ENCODE measurements at places on chromosomes 13 and 19.

- DNase-seq, result no peak
Measured at GRCh38 chr19:50458396-50459066, 17.8 kb upstream of the EMC10 start.

DNA sequence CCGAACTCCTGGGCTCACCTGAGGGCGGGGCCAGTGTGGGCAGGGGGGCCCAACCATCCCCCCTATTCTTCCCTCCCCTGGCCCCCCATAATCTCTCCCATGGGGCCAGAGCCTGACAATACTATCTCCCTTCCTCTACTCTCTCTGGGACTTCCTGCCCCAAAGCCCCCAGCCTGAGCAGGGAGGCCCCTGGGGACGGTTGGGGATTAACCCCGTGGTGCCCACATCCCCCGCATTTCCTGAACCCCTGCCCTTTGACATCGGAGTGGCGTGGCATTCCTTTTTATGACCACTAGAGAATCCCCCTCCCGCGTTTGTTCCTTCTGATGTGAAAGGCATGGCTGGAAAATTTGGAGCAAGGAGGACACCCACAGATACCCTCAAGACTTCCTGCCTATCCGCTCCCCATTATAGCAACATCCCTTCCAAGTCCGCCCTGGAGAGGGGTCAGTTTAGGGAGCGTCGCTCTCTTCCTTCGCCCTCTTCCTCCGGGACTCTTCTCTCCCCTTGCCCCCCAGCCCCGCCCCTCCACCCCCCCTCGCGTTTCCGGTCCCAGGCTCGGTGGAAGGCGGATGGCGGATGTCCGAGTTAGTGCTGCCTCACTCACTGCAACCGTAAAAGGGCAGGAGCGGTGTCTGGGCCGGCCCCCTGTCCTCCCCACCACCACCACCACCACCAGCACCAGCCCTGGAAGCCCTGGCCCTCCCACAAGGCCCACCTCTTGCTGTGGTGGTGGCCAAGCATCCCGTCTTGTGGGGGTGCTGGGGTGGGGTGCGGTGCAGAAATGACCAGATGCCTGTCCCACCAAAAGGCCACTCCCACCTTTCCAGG is 1.8 kb downstream of the VASP start:
- no peak for DNase-seq

- DNase-seq, result no peak
Measured at GRCh38 chr19:48480183-48480557, 11.0 kb downstream of the CYTH2 start.

GRCh38 chr13:39768962-39769361 is 113.5 kb downstream of the COG6 start:
- DNase-seq, result no peak

DNA sequence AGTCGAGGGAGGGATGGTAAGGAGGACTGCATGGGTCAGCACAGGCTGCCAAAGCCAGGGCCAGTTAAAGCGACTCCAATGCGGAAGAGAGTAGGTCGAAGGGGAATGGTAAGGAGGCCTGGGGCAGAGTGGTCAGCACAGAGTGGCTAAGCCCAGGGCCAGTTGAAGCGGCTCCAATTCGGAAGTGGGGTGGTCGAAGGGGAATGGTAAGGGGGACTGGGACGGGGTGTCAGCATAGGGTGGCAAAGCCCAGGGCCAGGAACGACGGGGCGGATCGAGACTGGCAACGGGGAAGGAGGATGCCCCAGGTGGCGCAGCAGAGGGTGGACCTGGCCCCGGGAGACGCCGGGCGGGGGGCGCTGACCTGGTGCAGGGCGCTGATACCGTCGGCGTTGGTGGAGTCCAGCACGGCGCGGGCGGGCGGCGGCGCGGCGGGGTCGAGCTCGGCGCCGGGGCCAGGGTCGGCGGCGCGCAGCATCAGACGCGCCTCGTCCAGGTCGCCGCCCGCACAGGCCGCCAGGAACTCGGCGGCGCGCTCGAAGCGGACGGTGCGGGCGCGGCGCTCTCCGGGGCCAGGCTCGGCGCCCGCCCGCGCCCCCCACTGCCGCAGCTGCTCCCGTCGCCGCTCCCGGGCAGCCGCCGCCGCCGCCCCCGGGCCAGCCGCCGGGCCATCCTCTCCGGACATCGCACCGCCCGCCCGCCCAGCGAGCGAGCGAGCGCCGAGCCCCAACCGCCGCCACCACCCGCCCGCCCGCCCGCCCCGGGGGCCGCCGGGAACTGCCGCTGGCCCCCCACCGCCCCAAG is at the start of gene PPP1R12C:
PPP1R12C (minus strand) TSS at position 779 of the 804 bp plus-strand sequence; CDS start at position 685, 94 bp downstream.
- DNase-seq, result no peak

DNA sequence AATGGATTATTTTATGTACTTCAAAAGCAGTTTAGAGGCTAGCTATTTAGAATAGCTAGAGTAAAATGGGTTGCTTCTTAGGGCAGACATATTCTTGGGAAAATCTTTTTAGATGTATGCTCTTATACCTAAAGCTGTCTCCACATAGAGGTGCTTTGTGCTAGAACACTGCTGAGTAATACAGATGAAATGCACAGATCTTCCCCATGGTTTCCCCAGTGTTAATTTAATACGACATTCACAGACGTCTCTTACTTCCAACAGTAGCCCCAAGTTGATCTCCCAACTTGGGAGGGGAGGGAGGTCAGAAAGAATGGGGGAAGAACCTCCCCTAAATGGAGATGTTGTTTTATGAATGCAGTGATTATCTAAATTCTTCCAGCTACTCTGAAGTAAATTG is 16.9 kb downstream of the NALCN start:
- DNase-seq, result no peak

DNA sequence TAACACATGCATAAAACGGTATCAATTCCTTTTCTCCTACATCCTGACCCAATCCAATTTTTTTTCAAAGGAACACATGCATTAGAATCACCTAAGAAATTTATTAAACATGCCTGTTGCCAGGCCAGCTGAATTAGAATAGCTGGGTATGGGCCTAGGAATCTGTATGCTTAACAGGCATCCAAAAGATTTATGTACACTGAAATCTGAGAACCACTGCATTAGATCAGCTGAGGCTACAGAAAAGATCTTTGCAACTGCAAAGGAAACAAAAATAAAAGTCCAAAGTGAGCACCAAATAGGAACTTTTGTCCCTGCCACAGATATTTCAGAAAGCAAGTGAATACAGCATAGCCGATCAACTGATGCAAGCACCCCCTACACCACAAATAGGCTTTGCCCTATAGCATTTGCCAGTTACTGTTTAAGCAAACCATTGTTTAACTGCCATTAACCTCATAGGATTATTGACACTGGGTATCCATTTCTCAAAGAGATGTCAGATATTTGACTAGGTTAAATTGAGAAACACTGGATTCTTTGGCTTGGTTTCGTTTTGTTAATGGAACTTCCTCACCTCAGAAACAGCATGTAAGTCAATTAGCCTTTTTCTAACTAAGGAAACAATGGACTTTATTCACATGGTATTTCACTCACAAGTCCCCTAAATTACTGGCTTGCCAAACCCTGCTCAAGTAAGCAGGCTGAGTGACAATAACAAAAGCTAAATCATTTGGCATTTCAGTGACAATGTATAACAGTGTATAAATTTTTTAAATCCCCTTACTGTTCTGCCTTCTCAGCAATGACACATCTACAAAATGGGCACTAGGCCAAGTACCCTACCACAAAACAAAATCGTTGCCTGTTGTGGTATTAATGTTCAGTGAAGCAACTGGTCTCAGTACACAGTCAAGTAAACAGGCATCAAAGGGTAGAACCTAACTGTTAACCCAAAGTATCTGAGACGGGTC is 67.8 kb downstream of the SUCLA2 start:
- no peak for DNase-seq

DNA sequence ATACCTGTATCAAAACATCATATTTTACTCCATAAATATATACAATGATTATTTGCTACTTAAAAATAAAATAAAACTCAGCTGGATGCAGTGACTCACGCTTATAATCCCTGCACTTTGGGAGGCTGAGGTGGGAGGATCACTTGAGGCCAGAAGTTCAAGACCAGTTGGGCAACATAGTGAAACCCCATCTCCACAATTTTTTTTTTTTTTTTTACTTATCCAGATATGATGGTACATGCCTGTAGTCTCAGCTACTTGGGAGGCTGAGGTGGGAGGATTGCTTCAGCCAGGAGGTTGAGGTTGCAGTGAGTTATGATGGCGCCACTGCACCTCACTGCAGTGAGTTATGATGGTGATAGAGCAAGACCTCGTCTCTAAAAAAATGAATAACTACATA is 22.4 kb downstream of the POU2F2 start:
- DNase-seq, result no peak

GRCh38 chr19:11729586-11729985 is 9.2 kb downstream of the ZNF823 start:
- DNase-seq, result no peak

DNA sequence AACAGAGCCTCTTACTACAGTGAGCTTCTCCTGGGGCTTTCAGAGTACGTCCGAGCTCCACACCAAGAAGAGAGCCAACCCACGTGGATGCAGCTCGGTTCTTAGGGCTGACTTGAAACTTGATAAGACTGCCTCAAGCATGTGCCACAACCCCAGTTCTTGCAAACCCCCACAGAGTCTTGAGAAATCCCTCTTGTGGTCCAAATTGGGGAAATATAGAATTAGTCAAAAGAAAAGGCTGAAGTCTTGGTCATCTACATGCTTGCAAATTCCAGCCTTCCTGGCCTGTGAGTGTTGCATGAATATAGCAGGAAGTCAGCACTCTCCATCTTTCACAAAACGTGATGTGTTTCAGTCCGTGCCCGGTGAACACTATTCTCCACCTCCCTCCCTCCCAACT is 95.2 kb downstream of the GGACT start:
- DNase-seq, result no peak

- no peak for DNase-seq
Measured at GRCh38 chr19:1828279-1829238, 16.5 kb upstream of the ATP8B3 start.

- no peak for DNase-seq
Measured at GRCh38 chr19:16367261-16367683, 42.6 kb downstream of the KLF2 start.

GRCh38 chr19:55633861-55634260 is 6.9 kb upstream of the ZNF580 start:
- no peak for DNase-seq

DNA sequence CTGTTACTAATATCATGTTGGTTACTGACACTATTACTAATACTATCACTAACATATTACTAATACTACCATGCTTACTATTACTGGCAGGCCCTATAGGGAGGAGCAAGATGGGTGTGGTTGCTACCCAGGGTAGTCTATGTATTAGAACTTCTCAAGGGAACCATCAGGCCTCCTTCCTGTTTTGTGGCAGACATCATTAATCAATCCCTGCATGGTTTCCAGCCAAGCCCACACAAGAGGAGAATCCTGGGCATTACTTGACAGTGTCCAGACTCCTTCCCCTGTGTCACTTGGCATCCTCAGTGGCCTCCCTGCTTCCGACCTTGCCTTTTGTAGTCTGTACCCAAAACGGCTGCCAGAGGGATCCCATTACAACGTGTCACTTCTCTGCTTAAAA is 8.9 kb downstream of the HAS1 start:
- DNase-seq, result no peak

- DNase-seq, result no peak
Measured at GRCh38 chr19:11198175-11198534, 810 bp upstream of the KANK2 start.

- no peak for DNase-seq
Measured at GRCh38 chr19:48708471-48708870, 11.1 kb downstream of the MAMSTR start.

DNA sequence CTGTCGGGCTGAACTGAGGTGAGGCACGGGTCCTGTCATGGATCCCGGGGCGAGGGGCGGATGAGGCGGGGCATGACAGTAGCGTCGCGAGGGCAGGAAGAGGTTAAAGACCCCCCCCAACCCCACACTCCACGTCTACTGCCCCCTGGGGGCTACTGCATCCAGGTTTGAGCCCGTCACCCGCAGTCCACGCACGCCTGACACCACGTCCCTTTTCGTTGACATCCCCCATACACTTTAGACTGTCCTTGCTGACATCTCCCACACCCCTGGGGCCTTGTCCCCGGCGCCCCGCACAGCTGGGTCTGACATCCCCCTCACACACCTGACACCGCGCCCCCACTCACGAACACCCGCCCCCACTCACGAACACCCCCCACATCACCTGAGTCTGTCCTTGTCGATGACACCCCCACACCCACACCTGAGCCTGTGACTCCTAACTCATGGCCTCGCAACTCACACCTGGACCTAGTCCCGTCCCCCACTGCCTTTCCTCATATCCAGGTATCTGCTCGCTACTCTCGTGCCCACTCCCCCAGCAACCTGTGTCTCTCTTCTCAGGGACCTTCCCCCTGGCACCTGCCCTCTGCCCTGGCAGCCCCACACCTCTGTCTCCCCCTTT is 416 bp downstream of the SLC25A42 start:
- DNase-seq, result no peak

- DNase-seq, result no peak
Measured at GRCh38 chr13:106593132-106593531, 25.2 kb upstream of the ARGLU1 start.

DNA sequence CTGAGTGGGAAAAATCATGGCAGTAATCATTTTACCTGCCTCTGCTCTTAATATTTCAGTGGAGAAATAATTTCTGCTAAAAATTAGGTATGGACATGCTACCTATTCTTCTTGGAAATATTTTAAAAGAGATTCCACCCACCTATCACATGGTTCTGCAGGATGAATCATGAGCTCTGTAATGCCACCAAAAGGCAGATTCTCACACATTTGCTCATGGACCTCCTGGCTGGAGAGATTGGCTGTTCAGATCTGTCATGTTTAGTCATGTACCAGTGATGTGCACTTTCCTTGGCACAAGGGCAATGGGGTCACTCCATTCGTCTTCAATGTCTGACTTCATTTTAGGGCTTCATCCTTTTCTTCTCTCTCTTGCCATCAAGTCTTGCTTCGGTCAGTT is 101.8 kb upstream of the MBNL2 start:
- no peak for DNase-seq

DNA sequence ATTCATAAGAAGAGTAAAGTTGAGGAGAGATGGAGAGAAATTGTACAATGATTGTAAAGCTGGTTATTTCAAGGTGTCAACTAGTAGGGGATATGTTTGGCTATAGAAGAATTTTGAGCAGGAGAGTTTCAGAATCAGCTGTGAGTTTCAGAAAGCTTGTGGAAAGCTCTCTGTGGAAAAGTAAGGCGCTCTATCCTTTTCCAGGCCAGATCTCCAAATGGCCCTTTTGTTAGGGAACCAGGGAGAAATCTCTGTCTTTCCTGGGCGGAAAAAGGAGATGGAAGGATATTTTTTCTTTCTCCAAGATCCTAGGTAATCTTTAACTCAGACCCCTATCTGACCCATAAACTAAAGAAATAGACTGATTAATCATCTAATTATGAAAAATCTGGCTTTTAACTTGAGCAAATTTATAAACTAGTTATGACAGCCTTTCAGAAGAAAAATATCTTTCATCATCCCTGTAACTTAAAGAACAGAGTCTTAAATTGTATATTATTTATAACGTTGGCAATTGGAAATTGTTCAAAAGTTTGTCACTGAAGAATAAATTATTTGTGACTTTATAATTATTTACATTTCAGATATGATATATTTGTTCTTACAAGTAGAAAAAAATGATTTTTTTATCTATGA is 34.5 kb downstream of the SPRY2 start:
- no peak for DNase-seq

All from activated CD4-positive, alpha-beta T cell treated with anti-CD3 and anti-CD28 coated beads for 1 hour (primary cell).